Hindlimb muscle (tissue), 1 donor: ENCODE measurements at places on chromosomes 16 and 17. TPM values are rescaled to one million over a fixed set of nuclear protein-coding genes. Genes with fewer than 3 reads are reported as not detected.

GRCh38 chr17:57365420-57365819 is 109.1 kb downstream of the MSI2 start:
- DNase-seq = no peak

DNA sequence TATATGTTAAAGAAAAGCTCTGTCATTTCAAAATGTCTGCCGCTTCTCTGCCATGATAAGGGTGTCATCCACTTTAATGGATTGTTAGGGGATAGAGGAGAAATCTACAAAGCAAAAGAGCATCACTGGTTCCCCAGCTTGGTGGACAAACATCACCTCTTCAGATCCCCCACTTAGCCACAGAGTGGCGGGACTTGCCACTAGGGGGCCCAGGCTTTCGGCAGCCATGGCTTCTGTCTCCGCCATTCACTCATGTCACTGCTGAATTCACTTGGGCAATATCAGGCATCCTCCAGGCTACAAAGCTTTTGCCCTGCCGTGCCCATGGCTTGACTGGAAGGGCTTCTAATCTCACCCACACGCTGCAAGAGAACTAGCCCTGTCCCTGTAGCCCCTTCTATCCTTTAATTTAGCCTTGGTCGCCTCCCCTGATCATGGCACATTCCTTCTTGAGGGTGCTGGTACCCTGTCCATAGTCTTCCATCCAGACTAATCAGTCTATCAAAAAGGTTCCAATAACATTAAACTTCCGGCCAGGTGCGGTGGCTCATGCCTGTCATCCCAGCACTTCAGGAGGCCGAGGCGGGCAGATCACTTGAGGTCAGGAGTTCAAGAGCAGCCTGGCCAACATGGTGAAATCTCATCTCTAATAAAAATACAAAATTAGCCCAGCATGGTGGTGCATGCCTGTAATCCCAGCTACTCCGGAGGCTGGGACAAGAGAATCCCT is 34.7 kb downstream of the SBK1 start:
- DNase-seq = no peak

DNA sequence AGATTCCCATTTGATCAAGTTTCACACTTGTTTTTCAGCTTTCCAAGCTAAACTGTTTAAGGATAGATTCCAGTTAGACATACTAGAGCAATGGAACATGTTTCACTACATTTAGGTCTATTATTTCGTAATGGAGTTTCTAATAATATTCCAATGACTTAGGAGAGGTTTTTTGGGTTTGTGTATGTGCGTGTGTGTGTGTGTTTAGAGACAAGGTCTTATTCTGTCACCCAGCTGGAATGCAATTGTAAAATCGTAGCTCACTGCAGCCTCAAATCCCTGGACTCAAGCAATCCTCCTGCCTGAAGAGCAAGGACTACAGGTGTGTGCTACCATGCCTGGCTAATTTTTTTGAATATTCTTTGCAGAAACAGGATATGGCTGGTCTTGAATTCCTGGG is 426.3 kb downstream of the ZFHX3 start:
- no peak for DNase-seq

- no peak for DNase-seq
Measured at GRCh38 chr17:688100-688989, 26.3 kb downstream of the VPS53 start.

- DNase-seq = no peak
Measured at GRCh38 chr16:17469741-17470181, 999 bp downstream of the XYLT1 start.

- DNase-seq = peak; percentile 91
Measured at GRCh38 chr17:71975331-71975801, 145.5 kb upstream of the SOX9 start.

GRCh38 chr17:44205962-44206824 is 6.5 kb upstream of the ATXN7L3 start:
- DNase-seq = no peak

DNA sequence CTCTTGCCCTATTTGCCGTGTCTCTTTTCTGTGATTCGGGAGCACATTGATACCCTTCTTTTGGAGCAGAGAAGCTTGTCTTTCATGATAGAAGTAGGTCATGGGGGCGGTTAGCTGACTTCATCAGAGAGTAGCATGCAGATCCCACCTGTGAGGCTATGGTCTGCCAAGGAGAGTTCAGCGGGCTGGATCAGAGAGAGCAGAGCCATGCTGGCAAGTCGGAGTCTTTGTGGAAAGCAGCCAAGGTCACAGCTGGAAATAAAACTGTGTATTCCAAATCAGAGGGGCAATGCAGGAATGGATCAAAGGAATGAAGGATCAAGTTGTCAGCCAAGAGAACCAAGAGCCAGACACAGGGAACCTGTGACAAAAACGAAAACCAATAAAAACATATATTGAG is 595.9 kb downstream of the WWOX start:
- DNase-seq = no peak

DNA sequence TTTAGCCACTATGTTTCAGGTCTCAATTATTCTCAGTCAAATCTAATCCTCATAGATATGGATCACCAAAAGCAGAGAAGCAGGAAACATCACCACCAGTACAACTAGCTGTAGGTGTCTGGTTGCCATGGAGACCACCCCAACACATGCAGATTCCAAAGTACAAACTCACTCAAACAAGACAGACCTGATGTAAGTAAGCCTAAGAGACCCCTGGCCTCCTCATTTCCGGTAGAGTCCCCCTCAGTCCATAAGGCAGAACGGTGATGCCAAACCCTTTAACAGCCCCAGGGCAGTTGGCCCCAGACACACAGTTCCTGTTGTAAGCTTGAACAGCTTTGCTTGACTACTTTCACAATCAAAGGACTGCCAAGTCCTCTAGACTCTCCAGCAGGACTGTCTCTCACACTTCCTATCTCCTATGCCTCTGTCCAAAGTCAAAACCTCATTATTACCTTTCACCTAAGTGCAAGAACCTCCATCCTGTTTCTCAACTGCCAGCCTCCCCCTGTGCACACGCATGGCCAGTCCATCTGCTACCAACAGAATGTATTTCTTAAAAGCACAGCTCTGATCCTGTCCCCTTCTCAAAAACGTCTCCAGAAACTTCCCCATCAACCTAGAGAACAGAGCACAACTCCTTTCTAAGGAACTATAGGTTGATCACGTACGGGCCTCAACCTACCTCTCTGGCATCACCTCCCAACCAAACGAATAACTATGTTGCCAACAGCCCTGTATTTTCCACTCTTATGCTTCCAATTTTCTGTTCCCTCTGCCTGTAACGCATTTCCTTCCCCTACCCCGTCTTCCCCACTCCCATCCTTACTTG is 23.9 kb downstream of the SLC39A11 start:
- no peak for DNase-seq

GRCh38 chr17:38735161-38735997 is 5.2 kb downstream of the CISD3 start:
- no peak for DNase-seq

DNA sequence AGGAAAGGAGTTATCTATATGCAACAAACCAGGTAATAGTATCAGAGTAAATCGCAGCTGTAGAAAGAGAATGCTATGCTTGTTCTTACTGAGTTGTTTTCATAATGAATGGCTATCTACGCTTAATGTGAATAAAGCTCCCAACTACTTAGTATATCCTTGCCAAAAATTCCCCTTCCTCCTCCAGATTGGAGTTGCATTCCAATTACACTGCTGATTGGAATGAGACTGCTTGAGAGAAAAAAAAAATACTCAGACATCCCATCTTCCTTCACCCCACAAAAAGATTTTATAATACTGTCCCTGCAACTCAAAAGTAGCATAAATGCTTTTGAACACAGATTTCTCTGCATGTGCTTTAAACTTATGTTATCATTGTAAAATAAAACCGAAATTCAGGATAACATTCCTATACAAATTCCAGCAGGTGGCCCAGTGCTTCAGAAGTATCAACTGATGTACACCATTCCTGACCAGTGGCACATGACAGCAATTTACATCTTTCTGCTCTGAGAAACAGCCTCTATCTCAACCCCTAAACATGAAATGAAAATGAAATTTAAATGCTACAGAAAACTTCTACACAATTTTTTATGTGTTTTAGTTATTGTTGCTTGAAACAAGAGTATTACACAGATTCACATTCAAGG is 47.0 kb downstream of the SMURF2 start:
- no peak for DNase-seq

GRCh38 chr16:34648-34987 is 18.8 kb downstream of the POLR3K start:
- DNase-seq = no peak

- DNase-seq = no peak
Measured at GRCh38 chr16:80989801-80990200, 16.9 kb downstream of the CMC2 start.

- no peak for DNase-seq
Measured at GRCh38 chr16:27449434-27450195, 47.6 kb downstream of the IL21R start.

GRCh38 chr17:10197721-10198508 is 491 bp downstream of the GAS7 start:
- DNase-seq = no peak

DNA sequence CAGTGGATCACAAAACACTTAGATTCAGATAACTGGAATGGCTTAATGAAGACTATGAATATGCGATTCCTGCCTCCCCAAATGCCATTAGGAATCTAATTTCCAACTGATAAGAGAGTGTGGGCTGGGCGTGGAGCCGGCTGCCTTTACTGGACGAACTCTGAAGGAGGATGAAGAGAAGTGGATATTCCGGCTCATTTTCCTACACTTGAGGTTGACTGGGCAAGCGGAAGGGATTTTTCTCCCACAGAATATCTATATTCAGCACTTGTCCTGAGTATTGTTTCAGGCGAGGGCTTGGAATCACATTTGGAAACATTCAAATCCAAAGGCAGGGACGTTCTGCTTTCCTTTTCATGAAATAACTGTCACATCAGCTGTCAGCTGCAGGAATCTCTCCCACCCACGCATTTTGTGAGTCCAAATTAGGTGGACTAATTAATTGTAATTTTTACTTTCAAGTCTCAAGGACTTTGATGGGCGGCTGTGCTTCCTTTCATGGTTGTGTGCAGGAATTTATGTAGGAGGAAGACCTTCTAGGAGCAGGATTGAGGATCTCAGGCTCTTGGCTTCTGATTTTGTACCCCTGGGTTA is 138.5 kb downstream of the PITPNC1 start:
- DNase-seq = no peak

GRCh38 chr16:8894736-8895334 is 12.7 kb downstream of the LITAFD start:
- DNase-seq = no peak

DNA sequence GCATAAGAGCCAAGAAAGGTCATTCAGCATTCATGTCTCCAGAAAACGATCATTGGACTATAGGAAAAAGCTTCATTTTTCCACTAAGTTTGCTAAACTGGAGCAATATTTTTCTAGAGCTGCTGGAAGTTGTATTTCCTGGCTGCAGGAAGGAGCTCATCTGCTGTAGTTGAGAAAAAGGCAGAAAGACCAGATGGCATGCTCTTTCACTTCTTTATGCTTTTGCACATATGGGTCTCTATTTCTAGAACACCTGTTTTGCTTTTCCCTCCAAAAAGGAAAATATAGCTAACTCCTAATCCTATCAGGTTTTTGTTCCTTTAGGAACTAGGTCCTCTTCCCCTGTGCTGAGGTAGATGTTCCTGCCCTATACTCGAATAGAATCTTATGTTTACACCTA is 61.9 kb upstream of the HLF start:
- no peak for DNase-seq

DNA sequence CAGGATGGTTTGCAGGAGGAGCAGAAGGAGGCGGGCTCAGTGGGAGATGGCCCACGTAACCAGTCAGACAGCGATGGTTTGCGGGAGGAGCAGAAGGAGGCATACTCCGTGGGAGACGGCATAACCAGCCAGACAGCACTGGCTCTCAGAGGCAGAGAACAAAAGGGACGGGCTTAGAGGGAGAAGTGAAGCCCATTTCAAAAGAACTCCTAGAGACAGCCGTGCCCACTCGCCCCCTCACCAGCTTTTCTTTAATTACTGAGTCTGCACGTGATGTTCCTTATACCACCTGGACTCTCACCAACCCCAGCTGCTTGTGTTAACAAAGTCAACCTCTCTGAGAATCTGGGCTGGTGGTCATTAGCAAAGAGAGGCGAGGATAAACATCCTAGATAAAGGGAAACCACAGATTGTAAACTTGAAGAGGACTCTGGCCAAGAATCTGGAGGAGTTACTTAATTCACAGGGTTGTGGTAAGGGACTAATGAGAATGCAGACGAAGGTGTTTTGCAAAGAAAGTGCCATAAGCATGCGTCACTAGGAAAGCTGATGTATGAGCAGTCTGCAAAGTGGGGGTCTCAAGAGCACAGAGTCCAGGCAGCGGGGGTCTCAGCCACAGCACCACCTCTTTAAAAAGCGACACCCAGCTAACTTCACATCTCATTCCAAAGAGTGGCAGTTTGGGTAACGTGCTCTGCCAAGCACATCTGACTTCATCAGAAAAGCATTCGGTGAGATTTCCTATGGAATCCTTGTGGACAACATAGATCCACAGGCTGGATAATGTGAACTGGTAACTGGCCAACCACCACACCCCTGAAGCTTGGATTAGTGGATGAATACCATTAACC is 51.7 kb downstream of the NXN start:
- DNase-seq = no peak

DNA sequence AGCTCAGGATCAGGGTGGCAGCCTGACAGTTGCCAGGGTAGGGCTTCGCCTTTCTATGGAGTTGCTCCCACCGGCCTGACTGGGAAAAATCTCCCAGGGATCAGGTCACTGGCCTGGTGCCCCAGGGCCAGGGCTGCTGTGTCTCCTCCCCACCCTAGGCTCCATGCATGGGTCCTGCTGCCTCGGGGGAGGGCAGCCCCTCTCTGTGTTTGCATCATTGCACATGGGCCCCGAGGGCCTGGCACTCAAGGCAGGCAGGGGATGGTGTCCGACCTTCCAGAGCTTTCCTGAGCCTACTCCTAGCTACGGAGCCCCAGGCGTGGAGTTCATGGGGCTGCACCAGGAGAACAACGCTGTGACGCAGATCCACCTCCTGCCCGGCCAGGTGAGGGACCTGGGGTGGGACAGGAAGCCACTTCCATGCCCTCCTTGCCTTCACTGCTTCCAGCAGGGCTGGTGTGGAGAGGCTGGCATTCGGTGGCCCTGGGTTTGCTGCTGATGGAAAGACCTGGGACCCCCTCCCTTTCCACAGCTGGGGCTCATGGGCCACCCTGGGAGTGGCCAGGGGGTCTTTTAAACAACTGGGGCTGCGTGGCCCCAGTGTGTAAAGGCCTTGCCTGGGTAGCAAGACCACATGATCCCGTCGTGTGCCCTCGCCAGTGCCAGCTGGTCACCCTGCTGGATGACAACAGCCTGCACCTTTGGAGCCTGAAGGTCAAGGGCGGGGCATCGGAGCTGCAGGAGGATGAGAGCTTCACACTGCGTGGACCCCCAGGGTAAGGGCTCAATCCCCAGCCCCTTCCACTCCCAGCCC is 29.5 kb upstream of the MYO15B start:
- no peak for DNase-seq

Gene GJC1
- polyA plus RNA-seq = 24.6 TPM

Gene TXNDC11
- 22.3 TPM for polyA plus RNA-seq

Gene NUPR1
- polyA plus RNA-seq = 29.7 TPM

Gene NPTX1
- polyA plus RNA-seq = 0.43 TPM

Gene MT4
- polyA plus RNA-seq = not detected

Gene CCNF
- polyA plus RNA-seq = 7.0 TPM

Gene ATP1B2
- 33.8 TPM for polyA plus RNA-seq

Gene KCNG4
- polyA plus RNA-seq = 0.06 TPM

Gene MYH2
- polyA plus RNA-seq = 48.2 TPM

Gene POLR3K
- 8.4 TPM for polyA plus RNA-seq

Gene HBM
- 9.6 TPM for polyA plus RNA-seq

Gene VTN
- polyA plus RNA-seq = 1.2 TPM

Gene NDRG4
- polyA plus RNA-seq = 13.4 TPM
